ENCODE measurements at places on chromosomes 4 and X.

GRCh38 chrX:72330131-72330530, 24.4 kb upstream of the CITED1 start:
- no peak for DNase-seq

DNA sequence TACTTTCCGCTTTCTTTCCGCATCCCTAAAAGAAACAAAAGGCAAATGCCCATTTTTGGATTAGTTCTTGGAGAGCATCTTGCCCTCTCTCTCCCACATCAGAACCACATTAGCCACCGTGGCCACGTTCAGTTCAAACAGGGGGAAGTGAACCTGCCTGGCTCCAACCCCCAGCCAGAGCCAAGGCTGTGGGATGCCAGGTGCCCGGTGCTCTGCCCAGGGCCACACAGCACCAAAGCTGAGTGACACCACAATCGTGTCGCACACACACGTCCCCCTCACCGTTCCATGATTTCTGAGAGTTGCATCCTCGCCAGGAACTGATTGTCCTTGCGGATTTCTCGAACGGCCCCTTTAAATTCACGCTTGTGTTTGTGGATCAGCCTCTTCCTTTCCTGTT, 24.3 kb downstream of the NOP14 start:
- no peak for DNase-seq

DNA sequence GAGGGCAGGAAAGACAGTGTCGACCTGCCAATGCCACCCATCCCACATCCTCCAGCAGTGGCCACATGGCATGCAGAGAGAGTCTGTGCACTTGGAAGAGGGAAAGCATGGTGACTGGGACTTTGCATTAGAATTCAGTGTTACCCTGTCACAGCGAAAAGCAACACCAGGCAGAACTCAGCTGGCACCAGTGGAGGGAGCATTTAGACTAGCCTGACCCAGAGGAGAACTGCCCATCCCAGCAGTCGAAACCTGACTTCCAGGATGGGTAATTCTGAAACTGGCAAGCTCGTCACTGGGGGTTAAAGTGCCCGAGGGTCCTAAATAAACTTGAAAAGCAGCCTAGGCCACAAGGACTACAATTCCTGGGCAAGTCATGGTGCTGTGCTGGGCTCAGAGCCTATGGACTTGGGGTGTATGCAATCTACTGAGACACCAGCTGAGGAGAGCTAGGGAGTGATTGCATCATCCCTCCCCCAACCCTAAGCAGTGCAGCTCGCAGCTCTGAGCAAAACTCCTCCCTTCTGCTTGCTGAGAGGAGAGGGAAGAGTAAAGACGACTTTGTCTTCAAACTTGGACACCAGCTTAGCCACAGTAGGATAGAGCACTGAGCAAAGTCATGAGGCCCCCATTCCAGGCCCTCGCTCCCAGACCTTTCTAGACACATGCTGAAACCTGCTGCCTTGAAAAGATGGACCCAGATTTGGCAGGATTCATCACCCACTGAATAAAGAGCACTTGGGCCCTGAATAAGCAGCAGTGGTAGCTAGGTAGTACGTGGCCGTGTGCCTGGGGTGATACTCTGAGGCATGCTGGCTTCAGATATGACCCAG, 68.8 kb downstream of the DDX60L start:
- no peak for DNase-seq

DNA sequence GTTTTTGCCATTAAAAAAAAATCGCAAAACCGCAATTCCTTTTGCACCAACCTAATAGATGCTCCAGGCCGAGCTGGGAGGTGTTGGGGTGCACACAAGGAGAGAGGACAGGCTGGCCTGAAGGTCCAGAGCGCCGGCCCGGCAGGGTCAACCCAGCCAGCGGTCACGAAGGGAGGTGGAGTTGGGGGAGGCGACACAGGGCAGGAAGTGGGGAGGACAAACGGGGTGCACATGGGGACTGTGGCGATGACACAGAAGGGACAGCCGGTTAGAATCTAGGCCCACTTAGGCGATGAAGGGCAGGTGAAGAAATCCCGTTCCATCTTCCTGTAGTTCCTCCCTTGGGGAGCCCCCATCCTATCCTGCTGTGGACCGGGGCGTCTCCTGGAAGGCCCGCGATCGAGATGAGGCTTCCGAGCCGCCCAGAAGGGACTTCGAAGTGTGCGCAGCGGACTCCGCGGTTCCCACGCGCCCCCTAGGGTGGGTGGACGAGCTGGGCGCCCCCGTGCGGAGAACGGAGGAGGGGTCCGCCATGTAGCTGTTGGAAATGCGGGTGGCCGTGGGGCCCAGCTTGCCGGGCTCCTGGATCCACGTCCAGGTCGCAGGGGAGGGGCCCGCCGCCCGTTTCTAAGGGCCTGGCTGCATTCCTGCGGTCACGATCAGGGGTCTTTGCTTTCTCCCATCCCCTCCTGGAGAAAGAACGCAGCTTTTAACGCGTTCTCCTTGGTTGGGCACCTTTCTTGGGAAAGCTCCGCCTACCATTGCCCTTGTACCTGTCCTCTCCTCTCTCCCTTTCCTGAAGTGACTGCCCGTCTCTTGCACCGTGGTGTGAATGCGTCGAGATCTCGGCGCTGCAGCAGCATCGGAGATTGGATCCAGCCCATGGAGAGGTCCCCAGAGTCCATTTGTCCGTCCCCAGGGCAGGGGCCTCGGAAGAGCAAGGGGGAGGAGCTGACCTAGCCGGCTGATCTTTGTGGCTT, 17.0 kb upstream of the HPF1 start:
- DNase-seq = no peak

GRCh38 chr4:123651066-123651465, 254.5 kb downstream of the SPRY1 start:
- no peak for DNase-seq

DNA sequence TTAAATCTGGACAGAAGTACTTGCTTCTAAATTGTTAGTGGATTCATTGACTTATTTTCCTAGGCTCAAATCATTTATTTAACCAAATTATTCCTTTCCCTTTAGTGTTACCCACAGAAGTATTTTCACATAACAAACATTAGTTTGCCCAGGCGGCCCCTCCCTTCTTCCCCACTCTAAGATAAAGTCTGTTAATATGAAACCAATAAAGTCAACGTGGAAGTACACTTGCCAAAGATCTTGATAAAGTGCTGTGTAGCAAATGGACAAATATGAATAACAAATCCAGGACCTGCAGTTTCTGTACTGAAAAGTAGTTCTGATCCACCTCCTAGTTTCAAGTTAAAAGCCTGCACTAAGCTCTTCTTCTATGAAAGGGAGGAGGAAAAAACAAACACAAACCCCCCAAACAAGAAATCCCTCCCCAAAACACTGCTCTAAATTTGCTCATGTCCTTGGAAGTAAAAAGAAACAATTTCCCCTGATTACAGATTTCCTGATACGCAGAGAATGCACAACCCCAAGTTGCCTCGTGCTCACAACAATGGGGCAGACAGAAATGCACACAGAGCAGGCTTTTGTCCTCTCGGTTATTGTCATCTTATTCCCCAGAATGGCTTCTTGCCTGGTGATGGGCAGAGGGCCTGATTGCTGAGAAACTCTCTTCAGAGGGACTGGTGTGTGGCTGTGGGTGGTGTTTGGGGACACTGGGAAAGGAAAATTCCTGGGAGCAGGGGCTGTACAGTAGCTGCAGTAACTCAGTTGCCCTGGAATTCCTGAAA, 23.2 kb downstream of the TMSB4X start:
- no peak for DNase-seq

- no peak for DNase-seq
These were observed 100.5 kb upstream of the AADAT start for GRCh38 chr4:170190265-170190664.

DNA sequence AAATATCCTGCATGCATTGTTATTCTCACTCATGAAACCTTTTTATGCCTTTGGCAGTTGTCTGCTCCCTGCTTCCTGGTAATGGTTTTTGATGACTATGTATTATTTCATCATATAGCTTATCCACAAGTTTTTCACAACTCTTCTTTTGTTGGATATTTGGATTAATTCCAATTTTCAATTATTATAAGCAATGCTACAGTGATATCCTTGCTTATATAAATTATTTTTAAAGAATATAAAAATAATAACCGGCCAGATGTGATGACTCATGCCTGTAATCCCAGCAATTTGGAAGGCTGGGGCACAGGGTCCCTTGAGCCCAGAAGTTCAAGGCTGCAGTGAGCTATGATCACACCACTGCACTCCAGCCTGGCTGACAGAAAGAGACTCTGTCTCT, 47.0 kb downstream of the ASIC5 start:
- no peak for DNase-seq

All from stimulated activated CD4-positive, alpha-beta T cell treated with anti-CD3 and anti-CD28 coated beads, Interleukin-1b, Interleukin-23, amount 100 ng/mL, for 1 hour (primary cell).